ENCODE measurements at places on chromosomes 11 and 22. TPM values are rescaled to one million over a fixed set of nuclear protein-coding genes. Genes with fewer than 3 reads are reported as not detected.

Gene SERPING1
- 135 TPM for total RNA-seq

Gene TMEM191B
- not detected for total RNA-seq

Gene CD3D
- 0.95 TPM for total RNA-seq

Gene KCNA4
- not detected for total RNA-seq

Gene CD6
- total RNA-seq: 0.23 TPM

Gene ABTB2
- total RNA-seq: 0.97 TPM

Gene OR2AG2
- 0.12 TPM for total RNA-seq

Gene RIBC2
- 0.23 TPM for total RNA-seq

Gene OR5P2
- total RNA-seq: not detected

Gene RASL10A
- total RNA-seq: 0.57 TPM

Gene HSPB2
- total RNA-seq: 0.86 TPM

Gene GLB1L2
- total RNA-seq: 5.9 TPM

Gene RAG1
- 0.47 TPM for total RNA-seq

Gene DSCAML1
- total RNA-seq: 2.7 TPM

DNA sequence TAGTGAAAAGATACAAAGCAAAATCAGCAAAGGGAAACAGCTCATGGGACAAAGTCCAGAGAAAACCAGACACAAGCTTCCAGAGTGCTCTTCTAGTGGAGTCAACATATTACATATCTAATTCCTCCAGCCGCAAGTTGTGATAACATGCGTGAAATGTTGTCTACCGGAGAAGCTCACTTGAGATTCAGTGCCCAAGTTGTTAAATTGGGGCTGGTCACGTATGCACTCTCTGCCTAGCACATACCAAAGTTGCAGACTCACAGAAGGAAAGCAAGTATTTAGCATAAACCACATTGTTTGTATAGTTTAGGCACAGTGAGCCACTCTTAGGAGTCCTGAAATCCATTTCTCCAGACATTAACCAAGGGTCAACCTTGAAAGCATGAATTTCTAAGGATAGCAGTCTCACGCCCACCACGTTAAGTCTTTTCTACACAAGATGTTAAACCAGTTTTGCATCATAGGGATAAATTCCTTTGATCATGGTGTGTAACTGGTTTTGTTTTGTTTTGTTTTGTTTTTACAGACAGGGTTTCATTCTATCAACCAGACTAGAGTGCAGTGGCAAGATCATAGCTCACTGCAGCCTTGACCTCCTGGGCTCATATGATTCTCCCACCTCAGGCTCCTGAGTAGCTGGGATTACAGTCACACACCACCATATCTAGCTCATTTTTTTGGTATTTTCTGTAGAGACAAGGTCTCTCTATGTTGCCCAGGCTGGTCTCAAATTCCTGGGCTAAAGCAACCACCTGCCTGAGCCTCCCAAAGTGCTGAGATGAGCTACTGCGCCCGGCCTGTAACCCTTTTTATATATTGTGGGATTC, 39.5 kb upstream of the EP300 start:
- no peak overlapping the region for H3K27ac ChIP-seq
- no peak for DNase-seq
- H3K36me3 ChIP-seq: no peaks in the 10 kb centered on the region
- H3K4me1 ChIP-seq: no peaks in the 10 kb centered on the region
- H3K4me3 ChIP-seq: no peak overlapping the region

GRCh38 chr11:128697645-128698174, 3.8 kb downstream of the FLI1 start:
- DNase-seq: no peak
- H3K4me1 ChIP-seq: peaks cover 4% of the 10 kb centered on the region
- H3K27ac ChIP-seq: no peak overlapping the region
- H3K4me3 ChIP-seq: no peak overlapping the region
- H3K36me3 ChIP-seq: no peaks in the 10 kb centered on the region
- no peaks in the 10 kb centered on the region for H3K27me3 ChIP-seq

- H3K36me3 ChIP-seq: no peaks in the 10 kb centered on the region
- H3K4me3 ChIP-seq: peak overlapping the region; percentile 91
- H3K27me3 ChIP-seq: no peaks in the 10 kb centered on the region
- peaks cover 7% of the 10 kb centered on the region for H3K4me1 ChIP-seq
These were observed 1.2 kb downstream of the GAS2L1 start for GRCh38 chr22:29307596-29308147.

DNA sequence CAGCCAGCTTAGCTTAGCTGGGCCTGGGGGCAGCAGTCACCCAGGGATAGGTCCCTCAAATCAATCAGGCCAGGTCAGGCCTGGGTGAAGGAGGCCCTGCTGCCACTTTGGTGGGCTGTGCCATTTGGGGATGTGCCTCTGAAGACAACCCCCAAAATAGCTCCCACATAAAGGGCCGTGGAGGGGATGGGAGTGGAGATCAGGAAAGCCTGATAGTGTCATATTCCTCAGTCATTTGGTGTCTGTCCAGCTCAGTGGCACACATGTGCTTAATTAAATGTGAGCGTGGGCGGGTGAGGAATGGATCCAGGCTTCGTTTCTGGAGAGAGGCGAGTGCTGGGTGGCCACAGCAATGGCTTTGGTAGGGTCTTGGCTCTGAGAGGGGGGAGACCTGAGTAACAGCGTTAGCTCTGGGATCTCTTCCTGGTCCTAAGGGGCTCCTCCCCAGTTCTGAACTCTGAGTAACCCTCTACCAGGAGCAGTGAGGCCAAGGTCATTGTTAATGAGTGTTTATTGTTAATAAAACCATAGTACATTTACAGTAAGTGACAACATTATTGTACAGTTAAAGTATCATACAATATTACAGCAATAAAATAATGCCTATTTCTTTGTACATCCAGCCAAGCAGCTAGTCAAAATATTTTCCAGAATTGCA, 45.2 kb downstream of the NAT10 start:
- H3K27me3 ChIP-seq: no peaks in the 10 kb centered on the region
- H3K4me1 ChIP-seq: no peaks in the 10 kb centered on the region
- H3K4me3 ChIP-seq: no peak overlapping the region
- H3K36me3 ChIP-seq: no peaks in the 10 kb centered on the region
- DNase-seq: no peak

GRCh38 chr11:121863126-121863525, 252.9 kb downstream of the BLID start:
- no peak overlapping the region for H3K4me3 ChIP-seq
- H3K27ac ChIP-seq: no peak overlapping the region
- no peaks in the 10 kb centered on the region for H3K27me3 ChIP-seq
- no peak for DNase-seq
- H3K4me1 ChIP-seq: no peaks in the 10 kb centered on the region

- H3K4me1 ChIP-seq: no peaks in the 10 kb centered on the region
- no peaks in the 10 kb centered on the region for H3K36me3 ChIP-seq
- no peak overlapping the region for H3K27ac ChIP-seq
- H3K4me3 ChIP-seq: no peak overlapping the region
- H3K27me3 ChIP-seq: no peaks in the 10 kb centered on the region
- no peak for DNase-seq
These were observed 361.8 kb downstream of the TENM4 start for GRCh38 chr11:79078999-79079398.

DNA sequence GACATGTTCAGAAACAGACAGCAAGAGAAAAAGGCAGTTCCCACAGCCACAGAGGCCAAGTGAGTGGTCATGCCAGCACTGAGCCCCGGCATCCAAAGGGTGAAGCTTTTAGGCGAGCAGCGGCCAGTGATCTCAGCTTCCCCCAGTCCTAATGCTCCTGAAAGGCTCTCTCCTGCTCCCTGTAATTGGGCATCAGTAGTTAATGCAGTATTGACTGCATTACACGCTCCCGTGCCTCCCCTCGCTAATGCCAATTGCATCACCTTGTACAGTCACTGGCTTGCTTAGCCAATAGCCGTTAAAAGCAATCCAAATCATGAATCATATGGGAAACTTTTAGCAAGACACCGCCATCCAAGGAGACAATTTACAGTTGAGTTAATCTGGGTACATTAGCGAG, 4.9 kb downstream of the LMO1 start:
- no peak overlapping the region for H3K4me3 ChIP-seq
- no peaks in the 10 kb centered on the region for H3K27me3 ChIP-seq
- no peak for DNase-seq
- no peaks in the 10 kb centered on the region for H3K36me3 ChIP-seq

DNA sequence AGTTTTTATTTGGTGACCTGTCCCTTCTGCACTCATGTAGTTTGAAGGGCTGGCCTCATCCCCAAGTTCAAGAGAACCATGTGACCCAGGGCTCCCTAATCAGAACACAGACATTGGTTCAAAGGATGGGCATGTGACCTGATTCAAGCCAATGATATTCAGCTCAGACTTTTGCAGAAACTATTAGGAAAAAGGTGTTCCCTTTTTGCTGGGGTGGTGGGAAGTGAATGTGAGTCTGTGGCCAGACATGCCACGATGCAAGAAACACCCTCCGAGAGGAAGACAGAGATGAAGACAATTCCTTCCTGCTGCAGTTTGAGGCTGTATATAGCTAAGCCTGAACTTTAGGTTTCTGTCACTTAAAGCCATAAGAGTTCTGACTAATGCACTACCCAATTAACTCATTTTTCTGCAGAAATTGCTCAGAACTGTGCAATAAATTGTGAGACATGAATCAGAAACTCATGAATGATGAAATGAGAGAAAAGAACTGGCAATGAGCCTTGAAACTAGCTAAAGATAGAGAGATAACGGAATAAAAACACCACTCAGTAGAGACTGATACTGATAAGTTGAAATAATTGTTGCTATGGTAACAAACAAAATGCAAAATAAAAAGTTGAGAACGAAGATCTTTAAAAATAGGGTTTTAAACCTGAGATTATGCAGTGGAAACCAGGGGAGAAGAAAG, 9.2 kb upstream of the MAPK1 start:
- H3K4me1 ChIP-seq: no peaks in the 10 kb centered on the region
- no peaks in the 10 kb centered on the region for H3K27me3 ChIP-seq
- H3K4me3 ChIP-seq: no peak overlapping the region
- no peak for DNase-seq

- H3K27me3 ChIP-seq: no peaks in the 10 kb centered on the region
- H3K4me3 ChIP-seq: no peak overlapping the region
- no peak for DNase-seq
These were observed 69.5 kb downstream of the PRCP start for GRCh38 chr11:82830746-82831145.

DNA sequence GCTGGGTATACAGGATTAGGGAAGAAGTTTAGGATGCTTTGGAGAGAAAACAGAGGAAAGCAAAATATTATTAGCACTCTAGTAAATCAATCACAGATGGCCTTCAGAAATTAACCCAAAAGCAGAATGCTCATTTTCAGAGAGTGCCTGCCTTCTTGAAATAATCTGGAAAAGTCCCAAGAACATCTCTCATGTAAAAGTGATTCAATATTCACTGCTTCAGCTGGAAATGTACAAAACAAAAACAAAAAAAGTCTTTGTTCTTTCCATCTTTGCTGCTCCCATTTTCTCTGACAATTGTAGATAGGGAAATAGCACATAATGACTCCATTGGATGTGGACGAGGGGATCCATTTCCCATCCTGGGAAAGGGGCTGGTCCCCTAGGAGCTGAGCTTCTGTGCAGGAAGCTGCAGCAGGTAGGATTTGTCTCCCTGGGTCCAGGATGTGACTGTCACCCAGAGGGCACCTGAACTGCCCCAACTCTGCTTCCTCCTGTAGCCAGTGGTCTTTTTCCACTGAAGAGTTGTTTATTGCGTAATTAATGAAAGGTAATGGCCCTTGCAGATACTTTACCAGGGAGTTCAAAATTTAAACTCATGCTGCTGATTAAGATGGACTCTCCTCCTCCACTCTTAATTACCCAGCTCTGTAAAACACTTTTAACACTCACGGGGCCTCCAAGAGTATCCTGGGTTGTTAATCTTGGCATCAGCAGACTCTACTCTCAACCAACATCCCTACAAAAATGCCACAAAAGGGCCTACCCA, 57.9 kb downstream of the SC5D start:
- no peak overlapping the region for H3K4me3 ChIP-seq
- no peak overlapping the region for H3K27ac ChIP-seq
- H3K4me1 ChIP-seq: no peaks in the 10 kb centered on the region
- H3K36me3 ChIP-seq: no peaks in the 10 kb centered on the region

GRCh38 chr11:394034-394857, at the start of gene PKP3:
TSS of gene PKP3 (plus strand) at chr11:394209. CDS start at chr11:394293, 84 bp downstream.
- DNase-seq: peak; percentile 88
- H3K27me3 ChIP-seq: no peaks in the 10 kb centered on the region
- H3K27ac ChIP-seq: peak within 1 kb of the TSS; percentile 74
- peaks cover 3% of the 10 kb centered on the region for H3K4me1 ChIP-seq

DNA sequence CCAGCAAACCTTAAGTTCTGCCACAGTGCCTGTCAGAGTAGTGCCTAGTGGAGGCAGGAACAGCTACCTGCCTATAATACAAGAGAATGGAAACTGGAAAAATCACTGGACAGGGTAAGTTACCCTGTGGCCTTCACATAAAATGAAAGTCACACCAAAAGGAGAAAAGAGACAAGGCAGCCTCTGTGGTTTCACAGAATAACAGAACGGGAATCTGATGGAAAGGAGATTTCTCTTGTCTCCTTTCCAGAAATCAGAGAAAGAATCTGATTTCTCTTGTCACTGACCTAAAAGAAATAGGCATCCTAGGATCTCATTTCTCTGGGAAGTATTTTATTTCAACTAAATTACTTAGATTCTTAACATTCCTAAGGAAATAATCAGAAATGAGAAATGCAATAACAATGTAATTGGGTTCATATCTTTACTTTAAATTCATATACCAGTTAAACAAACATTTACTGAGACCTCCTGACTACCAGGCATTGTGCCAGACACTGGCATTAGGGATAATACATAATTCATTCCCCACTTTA, 41.6 kb downstream of the PRCP start:
- H3K27me3 ChIP-seq: no peaks in the 10 kb centered on the region
- H3K4me3 ChIP-seq: no peak overlapping the region
- H3K36me3 ChIP-seq: no peaks in the 10 kb centered on the region

All from pancreas (tissue), 10 donors.